ENCODE measurements at places on chromosomes 7 and 10. TPM values are rescaled to one million over a fixed set of nuclear protein-coding genes. Genes with fewer than 3 reads are reported as not detected.

DNA sequence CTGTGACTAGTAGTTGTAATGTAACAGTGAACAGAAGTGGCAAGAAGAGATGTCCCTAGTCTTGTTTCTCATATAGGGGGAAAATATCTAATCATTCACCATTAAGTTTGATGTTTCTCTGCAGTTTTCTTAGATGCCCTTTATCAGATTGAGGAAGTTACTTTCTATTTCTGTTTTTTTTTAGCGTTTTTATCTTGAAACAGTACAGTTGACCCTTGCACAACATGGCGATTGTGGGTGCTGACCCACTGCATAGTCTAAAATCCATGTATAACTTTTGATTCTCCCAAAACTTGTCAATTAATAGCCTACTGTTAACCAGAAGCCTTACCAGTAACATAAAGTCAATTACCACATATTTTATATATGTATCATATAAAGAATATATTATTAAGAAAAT, 192.0 kb downstream of the ADK start:
- no peak for DNase-seq

DNA sequence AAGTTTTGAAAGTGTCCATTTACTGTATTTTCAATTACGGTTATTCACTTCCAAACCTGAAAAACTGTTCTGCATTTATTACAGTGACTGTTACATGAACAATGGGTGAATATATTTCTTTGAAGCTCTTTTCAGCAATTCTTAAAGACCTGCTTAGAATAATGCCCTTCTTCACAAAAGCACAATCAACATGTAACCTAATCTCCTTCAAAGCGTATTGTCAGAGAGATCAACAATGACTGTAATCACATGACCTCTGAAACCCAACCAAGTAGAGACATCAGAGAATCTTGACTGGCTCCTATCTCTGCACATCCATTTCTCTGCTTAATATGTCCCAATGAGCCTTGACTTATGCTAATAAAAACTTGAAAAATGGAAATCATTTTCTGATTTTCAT, 126.7 kb downstream of the NRCAM start:
- DNase-seq: no peak

DNA sequence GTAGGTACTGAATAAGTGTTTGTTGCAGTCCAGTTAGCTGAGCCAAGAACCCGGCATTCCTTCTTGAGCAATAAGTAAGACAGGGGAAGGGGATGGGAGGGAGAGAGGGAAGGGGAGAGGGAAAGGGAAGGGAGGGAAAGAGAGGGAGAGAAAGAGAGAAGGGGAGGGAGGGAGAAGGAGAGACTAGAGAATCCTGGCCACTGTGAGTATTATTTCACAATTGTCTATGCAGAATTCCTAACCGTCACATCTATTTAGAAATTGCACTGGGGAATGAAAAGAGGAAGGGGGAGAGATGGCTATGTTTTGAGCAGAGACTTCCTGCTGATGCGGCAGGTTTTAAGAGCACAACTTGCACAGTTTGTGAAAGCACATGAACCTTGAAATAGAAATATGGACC, 251.4 kb upstream of the ZMIZ1 start:
- DNase-seq: no peak

- DNase-seq: no peak
Measured at GRCh38 chr7:67842571-67842970, 845.9 kb downstream of the TYW1 start.

- no peak for DNase-seq
Measured at GRCh38 chr7:81280531-81280930, 361.7 kb upstream of the SEMA3C start.

DNA sequence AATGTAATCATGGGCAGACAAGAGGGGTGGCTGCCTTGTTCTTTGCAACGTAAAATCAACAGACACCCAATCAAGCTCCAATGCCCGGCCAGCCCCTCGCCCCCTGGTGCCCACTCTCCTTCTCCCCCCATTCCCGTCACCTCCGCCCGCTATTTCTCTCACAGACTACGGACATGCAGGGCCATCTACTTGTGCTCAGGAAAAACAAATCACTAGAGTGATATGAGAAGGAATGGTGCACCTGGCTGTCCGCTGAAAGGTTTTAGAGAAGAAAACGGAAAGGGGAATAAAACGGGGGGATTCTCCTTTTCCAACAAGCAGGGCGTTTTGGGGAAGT, 396 bp downstream of the GRM8 start:
- DNase-seq: no peak

DNA sequence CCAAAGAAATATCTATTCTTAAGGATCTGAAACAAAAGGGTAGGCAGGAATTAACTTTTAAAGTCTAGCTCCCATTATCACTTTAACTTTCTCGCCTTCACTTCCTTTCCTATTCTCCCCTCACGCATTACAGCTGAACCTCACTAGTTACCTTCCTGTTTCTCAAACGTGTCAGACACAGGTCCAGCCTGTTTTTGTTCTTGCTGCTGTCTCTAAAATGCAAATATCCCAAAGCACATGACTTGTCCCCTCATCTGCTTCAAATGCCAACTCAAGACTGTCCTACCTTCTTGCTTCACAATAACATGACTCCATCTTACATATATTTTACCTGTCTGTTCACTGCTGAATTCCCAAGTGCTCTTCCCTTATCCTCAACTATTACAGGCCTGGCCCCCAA, 17.6 kb downstream of the ZDHHC6 start:
- DNase-seq: no peak

DNA sequence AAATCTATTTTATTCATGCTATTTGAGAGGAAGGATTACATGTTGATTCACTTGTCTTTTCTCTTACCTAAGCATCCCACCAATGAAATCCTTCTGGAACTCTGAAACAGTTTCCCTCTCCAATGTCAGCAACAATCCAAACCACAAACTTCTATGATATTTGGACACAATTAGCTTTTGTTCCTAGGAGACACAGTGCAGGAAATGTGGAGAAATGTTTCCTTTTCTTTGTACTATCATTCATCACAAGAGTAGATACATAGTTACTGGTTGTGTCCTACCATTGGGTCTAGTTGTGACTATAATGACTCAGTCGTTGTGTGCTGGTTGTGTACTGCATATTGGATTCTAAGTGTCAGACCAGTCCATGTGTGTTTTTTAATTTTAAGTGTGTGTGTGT, 156.8 kb upstream of the MAGI2 start:
- DNase-seq: no peak

The FAM25G gene
- not detected for total RNA-seq

The MYL10 gene
- not detected for total RNA-seq

The CHAT gene
- total RNA-seq: not detected

The GIMAP5 gene
- 10.2 TPM for total RNA-seq

The PON3 gene
- 1.5 TPM for total RNA-seq

Data from dorsolateral prefrontal cortex (tissue), 122 donors.